Stimulated activated CD8-positive, alpha-beta memory T cell treated with anti-CD3 and anti-CD28 coated beads, Interleukin-15, amount 100 ng/mL, for 4 hours (primary cell): ENCODE measurements at places on chromosomes 6 and 20.
A peak's percentile ranks its signal among the peaks of the same experiment; 100 is the strongest.

DNA sequence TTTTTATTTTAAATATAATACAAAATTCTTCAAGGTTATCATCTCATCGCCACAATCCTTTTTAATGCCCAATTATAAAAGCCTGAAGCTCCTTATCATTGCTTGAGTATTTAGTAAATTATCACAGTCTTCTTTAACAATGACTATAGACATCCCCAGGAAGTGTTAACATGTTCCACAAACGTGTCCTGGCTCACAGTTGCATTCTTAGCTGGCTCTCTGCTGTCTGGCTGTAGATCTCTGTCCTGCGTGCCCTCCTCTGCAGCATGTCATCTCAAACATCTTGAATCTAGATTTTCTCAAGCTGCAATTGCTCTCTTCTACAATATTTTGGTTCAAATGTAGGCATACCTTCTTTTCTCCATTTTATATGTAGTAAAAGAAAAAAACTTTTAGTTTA is 885.2 kb downstream of the EPHA7 start:
- no peak for DNase-seq

- no peak for DNase-seq
Measured at GRCh38 chr20:34922654-34923381, 32.8 kb downstream of the GSS start.

DNA sequence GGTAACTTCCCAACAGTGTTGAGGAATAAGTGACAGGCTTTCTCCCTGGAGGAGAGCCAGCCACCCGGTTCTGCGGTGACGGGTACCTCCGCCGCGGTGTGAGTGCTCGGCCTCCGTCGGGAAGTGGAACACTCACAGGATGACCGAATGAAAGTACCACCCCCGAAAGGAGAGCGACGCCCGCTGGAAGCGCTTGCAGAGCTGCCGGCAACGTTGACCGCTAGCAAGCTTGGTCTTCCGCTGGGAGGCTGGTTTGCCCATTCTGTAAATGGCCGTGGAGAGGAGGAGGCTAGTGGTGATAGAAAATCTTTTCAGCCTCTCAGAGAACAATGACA is 614 bp upstream of the TMEM242 start:
- DNase-seq = no peak

- no peak for DNase-seq
Measured at GRCh38 chr6:38404900-38405556, 234.7 kb downstream of the BTBD9 start.

GRCh38 chr20:59355242-59355641 is 54.8 kb downstream of the EDN3 start:
- DNase-seq = no peak

- DNase-seq = no peak
Measured at GRCh38 chr6:44060612-44061374, 66.5 kb downstream of the MRPL14 start.

DNA sequence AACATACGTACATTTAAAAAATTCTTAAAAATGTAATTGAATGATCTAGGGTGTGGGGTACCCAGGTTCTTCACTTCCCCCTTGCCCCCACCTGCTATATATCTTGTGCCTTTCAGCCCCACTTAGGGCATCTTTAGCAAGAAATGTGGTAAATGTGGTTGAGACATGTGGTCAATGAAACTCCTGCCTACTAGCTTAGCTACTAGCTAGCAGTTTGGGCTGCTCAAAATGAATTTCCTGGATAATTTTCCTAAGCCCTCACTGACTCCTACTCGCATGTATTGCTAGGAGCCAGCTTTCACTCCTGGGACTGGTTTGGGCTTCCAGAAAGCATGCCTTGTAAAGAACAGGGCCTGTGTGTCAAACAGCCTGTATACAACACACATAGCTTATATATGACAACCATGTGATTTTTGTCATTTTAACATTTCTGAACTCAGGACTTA is 257.3 kb downstream of the ATXN1 start:
- no peak for DNase-seq

DNA sequence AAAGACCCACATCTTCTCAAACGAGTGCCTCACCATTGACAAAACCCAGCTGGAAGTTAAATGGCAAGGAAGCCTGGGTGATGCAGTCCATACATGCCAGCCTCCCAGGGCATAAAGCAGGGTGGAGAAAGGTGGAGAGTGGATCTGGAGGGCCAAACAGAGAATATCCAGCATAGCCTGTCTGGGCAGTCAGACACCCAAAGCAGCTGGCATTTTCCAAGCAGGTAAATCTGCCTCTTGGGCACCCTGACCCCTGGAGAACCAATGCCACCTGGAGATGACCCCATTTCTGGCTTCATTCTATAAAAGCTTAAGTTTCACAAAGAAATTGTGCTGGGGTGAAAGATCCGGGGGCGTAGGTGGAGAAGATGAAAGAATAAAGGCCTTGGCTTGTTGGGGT is 5.1 kb upstream of the SRPK1 start:
- DNase-seq = no peak

GRCh38 chr6:151388997-151389617 is 2.3 kb downstream of the ZBTB2 start:
- DNase-seq = no peak

GRCh38 chr6:44072959-44073611 is 54.2 kb downstream of the MRPL14 start:
- peak; percentile 37 for DNase-seq

DNA sequence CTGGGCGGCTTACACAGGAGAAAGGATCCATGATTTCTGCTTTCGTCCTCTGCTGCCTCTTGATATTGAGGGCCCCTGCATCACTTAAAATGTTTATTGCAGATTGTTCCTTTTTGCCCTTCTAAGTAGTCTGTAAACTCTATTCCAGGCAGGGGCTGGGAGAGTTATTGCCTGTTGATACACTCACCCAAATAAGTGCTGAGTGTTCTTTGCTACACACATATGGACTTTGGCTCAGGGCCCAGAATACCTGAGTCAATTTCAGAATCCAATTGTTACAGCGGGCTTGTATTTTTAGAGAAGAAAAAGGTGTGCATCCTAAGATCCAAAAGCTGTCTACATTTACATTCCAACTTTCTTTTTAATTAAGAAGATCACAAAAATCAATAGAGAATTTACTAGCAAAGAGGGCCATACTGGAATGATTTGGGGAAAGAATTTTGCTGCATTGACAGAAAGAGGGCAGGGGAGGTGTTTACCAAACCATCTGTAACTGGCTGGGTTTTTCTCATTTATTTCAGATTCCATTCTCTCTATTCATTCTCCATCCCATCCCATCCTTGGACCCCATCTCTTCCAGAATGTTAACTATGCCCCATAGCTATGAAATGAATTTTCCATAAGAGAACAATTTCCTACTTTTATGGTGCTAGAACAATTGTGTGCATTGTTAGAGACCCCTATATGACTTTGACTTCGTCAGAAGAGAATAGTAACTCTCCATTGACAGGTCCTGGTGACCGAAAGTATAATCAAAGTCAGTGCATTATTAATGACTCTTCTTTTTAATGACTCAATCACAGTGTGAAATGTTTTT is 959.9 kb upstream of the FLRT3 start:
- no peak for DNase-seq

DNA sequence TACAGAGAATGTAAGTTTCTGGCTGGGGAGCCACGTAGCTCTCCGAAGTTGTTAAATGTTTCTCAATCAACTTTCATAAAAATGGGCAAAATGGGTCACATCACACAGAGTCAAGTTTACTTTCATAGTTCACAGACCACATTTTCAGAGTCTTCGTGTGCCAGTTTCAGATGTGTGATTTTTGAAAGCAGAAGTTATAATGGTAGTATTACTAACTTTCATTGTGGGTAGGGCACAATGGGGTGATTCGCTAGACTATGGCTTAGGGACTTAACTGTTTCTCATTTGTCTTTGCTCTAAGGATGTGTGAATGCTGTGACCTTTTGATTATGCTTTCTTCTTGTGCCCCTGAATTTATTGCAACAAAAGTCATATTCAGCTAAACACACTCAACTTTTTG is 109.0 kb upstream of the SUPT3H start:
- DNase-seq = no peak

- DNase-seq = no peak
Measured at GRCh38 chr6:53984163-53984562, 127.1 kb upstream of the MLIP start.

DNA sequence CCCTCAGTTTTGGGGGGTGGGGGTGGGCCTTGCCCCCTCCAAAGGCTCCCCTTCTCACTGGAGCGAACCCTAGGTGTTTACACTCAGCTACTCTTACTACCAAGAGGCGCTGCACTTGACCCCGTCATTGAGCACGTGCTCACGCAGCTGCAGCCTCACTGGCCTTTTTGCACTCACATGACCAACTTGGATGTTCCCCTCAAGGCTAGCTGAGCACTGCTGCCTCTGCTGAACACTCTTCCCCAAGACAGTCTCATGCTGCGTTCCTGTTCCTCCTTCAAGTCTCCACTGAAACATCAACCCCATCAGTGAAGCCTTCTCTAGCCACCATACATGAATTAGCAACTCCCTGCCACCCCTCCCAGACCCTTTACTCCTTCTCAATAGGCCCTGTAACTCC is 4.0 kb downstream of the SOD2 start:
- no peak for DNase-seq

DNA sequence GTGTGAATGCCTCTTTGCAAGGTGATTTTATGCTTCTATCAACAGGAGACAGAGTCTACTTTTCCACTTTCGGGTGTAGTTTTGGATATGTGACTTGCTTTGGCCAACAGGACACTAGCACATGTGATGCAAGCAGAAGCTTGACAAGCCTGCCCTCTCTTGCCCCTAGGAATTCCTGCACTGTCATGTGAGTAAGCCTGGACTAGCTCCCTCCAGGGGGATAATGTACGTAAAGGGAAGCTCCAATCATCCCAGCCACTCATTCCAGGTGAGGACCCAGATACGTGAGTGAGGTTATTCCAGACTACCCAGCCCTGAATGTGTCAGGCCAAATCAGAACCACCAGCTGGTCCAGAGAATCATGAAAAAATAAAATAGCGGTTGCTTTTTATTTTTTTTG is 33.3 kb downstream of the BEND3 start:
- DNase-seq = no peak

- no peak for DNase-seq
Measured at GRCh38 chr6:87538510-87539260, 51.1 kb downstream of the RARS2 start.

- peak; percentile 43 for DNase-seq
Measured at GRCh38 chr6:138454981-138455706, 44.1 kb downstream of the NHSL1 start.

- DNase-seq = no peak
Measured at GRCh38 chr6:164640956-164641355, 668.4 kb downstream of the C6orf118 start.

- DNase-seq = no peak
Measured at GRCh38 chr6:163963205-163964120, 548.9 kb downstream of the QKI start.

DNA sequence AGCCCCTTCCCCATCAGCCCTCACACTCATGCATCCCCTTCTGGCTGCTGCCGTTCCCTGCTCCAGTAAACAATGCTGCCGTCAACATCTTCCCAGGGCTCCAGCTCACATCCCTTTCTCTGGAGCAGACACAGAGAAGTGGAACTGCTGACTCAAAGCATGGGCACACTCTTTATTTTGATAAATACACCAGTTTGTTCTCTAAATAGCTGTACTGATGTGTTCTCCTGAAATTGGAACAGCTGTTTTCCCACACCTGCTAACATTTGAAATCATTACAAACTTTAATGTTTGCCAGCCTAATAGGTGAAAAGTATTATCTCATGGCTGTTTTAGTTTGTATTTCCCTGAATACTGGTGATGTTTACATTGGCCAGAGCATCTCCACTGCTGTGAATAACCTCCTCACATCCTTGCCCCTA is 102.1 kb upstream of the NXT1 start:
- no peak for DNase-seq

DNA sequence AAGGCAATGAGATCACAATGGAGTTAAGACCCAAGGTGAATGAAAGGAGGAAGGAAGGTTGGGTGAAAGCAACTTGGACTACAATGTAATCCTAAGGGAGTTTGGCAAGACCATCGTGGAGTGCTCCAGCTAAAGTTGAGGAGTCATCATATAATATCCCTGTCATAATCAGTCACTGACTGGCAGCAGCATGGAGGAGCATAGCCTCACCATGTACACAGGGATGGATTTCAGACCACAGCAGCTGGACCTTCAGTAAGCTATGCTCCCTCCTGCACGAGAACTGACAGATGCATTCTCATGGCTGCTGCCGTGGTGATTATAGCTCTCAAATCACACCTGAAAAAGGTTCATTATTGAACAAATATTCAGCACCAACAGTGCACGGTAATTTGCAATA is 43.0 kb downstream of the GOPC start:
- DNase-seq = no peak

GRCh38 chr6:134835993-134836392 is 113.9 kb downstream of the ALDH8A1 start:
- DNase-seq = no peak

GRCh38 chr6:24985323-24985722 is 49.6 kb upstream of the RIPOR2 start:
- DNase-seq = no peak

- no peak for DNase-seq
Measured at GRCh38 chr20:47576516-47577033, 74.9 kb downstream of the NCOA3 start.

DNA sequence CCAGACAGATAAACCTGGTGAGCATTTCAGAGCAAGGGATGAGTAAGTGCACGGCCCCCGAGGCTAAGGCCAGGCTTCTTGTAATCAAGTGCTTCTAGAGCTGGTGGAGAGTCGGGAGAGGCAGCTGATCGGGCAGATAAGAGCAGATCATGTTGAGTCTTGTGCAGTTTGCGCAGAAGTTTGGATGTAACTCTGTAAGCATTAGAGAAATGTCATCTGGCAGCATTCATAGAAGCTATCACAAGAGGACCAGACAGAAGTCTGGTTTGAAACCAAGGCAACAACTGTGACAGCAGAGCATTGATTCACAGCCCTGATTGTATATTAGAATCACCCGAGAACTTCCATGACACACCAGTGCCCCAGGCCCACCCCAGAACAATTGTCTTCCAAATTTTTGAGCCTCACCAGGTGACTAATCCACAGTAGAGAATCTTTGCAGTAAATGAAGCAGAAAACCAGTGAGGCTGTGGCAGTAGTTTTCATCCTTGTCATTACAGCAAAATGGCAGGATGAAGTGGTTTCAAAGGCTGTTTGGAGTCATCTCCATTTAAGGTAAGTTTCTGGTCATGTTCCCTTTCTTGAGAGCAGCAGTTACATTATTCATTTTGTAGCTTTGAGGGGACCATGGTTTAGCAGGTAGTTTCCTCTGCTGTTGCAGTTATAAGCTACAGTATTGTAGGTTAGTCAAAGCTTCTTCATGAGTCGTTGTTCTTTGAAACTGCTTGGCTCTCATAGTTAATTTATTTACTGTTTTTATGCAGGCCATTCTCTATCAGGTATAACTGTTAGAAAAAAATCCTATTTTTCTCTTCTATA is 84.1 kb downstream of the RNF217 start:
- no peak for DNase-seq

DNA sequence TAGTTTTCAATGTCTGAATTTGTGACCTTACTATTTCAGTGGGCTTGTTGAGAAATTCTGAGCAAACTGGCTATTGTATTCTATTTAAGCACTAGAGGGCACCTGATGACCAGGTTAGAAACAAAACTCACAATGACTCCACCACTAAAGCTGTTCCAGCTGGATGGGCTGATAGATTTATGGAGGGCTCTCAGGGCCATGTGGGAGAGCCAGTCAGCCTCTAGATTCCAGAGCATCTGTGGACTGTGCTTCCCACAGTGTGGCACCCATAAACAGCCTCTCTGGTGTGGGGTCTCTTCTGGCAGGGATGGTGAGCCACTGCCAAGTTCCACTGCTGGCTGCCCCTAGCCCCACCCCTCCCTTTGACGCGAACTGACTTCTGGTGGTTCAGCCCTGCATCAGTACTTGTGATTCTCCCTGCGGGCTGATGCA is 29.2 kb downstream of the C6orf58 start:
- no peak for DNase-seq
